ENCODE measurements at places on chromosomes 4 and X.

- DNase-seq: peak; percentile 86
Measured at GRCh38 chrX:21996872-21997455, 35.2 kb upstream of the PHEX start.

GRCh38 chrX:153611298-153612095, 12.6 kb upstream of the CCNQ start:
- peak; percentile 13 for DNase-seq

DNA sequence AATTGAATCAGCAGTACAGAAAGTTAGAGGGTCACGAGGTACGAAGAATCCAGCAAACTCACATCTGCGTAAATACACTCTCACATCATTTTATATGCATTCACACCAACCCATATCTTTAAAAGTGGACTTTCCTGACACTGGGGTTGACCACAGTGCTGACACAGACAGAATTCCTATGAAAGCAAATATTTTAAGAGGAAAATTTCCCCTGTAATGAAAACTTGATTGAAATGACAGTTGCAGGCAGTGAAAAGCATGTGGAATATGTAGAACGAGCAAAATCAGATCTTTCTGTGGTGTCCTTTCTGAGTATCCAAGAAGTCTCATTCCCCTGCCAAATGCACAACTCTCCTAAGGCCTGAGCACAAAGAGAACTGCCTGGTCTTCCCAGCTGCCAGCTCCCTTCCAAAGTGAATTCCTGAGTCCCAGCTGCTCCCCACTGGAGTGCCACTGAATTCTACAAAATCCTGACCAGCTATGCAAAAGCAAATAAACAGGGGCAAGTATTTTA, 50.5 kb upstream of the FAM9C start:
- no peak for DNase-seq

DNA sequence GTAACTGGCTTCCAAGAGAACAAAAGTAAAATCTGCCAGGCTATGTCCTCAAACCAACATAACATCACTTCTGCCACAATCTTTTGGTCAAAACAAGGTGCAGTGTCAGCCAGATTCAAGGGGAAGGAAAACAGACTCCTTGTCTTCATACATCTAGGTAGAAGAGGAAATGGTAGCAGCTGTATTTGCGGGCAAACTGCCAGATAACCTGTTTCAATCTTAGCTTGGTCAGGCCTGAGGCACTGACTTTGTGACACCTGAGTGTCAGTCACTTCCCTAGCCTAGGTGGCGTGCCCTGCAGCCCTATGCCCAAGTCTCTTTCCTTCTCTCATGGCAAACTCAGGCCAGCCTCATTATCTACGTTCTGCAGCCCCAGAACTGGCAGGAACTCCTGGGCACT, 146.2 kb upstream of the JADE1 start:
- DNase-seq: no peak

DNA sequence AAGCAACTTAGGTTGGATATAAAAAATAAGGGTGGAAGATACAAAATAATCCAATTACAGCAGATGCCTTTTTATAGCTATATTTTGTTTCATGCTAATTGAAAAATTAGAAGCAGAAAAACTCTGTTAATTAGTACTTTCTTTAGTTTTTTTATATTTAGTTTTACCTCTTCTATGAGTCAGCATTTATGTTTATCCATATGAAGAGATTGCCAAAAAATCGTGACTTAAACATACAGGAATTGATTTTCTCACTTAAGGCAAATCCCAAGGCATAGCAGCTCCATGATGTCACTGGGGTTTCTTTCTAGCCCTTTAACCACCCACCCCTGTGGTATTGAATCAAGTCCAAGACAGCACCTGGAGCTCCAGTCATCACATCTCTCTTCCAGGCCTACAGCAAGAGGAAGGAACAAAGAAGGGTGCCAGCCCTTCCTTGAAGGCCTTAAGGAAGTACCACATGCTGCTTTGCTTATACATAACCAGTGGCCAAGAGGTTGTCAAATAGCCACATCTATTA, 365.8 kb upstream of the TENM3 start:
- no peak for DNase-seq

DNA sequence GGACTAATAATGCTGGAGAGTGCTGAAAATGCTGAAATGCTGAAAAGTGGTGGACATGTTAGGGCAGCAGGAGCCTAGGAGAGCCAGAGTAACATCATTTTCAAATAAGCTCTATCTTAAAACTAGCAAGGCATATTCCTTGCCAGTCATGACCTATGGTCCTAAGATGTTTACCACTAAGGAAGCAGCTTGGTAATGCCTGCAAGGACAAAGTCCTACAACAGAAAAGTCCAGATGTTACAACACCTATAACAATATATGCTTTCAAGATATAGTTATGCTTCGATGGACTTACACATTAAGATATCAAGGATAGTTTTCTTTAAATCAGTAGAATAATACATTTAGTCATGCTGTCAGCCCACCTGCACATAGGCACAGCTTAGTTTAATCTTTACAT, 4.5 kb upstream of the ADH4 start:
- no peak for DNase-seq
